Hypothalamus (tissue), 51 donors: ENCODE measurements at places on chromosomes 3 and 15.

GRCh38 chr3:148211725-148212124 is 486.0 kb upstream of the AGTR1 start:
- DNase-seq, result no peak

- no peak for DNase-seq
Observed at GRCh38 chr3:138325990-138326389, 3.7 kb downstream of the NME9 start.

DNA sequence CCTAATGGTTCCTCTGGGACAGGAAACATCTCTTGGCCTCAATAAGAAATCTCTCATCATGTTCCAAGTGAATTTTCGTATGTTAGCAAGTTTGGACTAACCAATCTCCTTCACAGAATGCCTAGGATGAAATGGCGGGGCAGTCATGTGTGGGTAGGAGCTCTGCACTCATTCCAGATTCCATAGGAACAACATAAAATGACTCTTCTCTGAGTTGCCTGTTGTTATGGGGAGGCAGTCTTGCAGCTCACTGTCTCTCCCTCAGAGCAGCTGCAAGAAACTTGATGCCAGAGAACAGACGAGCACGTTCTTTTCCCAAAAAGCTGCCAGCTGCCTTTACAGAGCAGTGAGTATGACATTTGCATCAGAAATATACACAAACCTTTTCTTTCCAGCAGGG is 34.1 kb downstream of the SPATA12 start:
- no peak for DNase-seq

GRCh38 chr3:101828276-101828675 is 21.0 kb upstream of the NFKBIZ start:
- DNase-seq, result no peak

- DNase-seq, result peak; percentile 81
Observed at GRCh38 chr15:68599560-68600071, 20.8 kb downstream of the CORO2B start.

DNA sequence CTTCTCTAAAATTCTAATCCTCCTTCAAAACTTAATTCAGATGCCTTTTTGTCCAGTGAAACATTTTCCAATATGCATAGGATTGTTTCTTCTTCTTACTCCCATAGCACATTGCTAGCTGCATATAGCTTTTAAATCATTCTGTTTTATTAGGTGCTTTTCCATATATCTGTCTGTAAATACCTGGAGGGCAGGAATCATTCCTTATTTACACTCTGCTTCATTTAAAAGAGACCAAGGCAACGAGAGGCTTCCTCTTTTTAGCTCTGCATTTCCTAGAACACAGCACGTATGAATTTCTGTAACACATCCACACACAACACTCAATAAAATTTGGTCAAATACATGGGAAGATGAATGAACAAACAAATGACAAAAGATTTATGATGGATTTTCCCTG is 43.5 kb upstream of the KPNA4 start:
- no peak for DNase-seq

- no peak for DNase-seq
Observed at GRCh38 chr3:48398701-48399386, 26.8 kb downstream of the FBXW12 start.

GRCh38 chr3:67402873-67403272 is 251.5 kb downstream of the SUCLG2 start:
- DNase-seq, result no peak

DNA sequence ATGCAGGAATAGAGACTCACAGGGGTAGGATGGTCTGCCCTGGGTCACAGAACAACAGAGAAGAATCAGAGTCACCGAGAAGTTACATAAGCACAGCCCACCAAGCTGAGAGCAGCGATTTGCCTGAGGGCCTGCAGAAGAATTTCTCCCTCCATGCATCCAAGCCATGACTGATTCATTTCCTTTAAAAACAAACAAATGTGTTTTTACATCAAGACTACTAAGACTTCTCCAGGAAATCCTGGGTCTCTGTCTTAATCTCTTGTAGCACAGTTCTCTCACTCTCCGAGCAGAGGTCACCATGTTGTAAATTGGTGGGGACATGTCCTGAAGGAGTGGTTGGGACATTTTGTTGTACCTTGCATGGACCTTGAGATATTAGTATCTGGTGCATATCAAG is 159.8 kb downstream of the THSD4 start:
- DNase-seq, result no peak

GRCh38 chr3:107512108-107512507 is 10.7 kb upstream of the BBX start:
- DNase-seq, result no peak

DNA sequence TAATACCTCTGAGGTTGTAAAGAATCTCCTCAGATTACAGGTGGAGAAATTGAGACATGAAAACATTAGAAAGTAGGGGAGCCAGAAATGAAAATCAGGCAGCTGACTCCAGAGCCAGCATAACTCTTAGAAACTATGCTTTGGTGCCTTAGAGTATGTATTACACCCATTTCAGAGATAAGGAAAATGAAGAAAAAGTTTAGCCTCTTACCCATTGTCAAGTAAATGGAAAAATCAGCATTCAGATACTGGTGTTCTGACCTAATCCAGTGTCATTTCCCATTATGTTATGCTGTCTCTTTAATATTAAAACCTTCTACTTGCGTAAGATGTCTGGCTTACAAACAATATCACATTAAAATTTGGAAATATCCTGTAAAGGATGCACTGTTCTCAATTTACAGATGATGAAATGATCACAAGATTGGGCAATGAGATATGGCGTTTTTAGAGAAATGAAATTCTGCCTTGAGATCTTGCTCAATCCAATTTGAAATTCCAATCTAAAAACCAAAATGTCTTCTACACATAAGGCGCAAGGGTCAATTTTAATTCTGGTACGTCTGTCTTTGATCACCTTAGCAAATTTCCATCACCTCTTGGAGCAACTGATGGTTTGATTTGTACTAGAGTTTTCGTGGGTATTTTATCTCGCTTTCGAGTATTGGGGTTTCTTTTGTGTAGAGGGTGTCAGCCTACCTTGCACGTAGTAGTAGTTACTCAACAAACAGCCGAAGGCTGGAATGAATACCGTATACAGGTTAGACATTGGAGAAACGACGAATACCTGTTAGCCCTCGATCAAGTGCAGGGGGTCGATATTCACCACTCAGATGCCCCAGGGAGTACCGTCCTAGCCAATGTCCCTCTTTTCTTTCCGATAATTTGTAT is 902 bp upstream of the ZCWPW2 start:
- DNase-seq, result no peak

DNA sequence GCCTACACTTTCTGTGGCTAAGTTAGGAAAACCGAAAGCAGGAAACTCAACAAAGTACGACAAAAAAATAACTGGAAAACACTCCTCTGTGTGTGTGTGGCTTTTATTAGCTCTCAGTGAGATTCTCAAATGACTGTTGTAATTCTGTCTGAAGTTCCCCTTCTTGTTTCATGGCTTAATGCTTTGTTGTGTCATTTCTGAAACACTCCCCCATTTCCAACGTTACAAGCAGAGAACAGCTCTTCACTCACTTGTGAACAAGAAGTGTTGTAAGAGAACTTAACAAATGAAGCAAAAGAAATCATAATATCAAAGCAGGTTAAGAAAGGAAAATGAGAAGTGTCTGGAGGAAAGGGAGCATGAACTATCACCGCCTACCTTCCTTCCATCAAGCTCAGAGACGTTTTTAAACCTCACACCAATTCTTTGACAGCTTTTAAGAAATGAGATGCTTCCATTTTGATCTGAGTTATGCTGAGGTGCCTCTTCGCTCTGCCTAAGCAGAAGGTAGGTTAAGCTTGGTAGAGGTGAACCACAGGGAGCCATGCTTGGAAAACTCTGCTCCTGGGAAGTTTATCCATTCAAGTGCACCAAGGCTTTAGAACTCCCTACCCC is 12.4 kb upstream of the SEC62 start:
- DNase-seq, result no peak

DNA sequence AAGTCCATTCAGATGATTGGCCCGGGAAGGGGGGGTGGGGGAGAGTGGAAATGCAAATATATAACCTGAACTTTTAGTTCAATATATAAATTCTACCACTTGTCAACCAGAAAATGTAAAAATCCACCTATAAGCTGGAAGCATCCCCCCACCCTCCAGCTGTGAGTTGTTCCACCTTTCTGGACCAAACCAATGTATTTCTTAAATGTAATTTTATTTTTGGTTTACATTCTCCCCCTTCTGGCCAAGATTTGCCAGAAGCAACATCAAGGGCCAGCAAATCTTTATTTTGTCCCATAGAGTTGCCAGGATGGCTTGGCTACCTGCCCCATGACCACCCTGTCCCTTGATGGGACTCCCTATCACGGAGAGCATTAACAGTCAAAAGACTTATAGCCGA is 545.7 kb downstream of the TBL1XR1 start:
- no peak for DNase-seq

- no peak for DNase-seq
Observed at GRCh38 chr3:111311709-111312235, 230.2 kb upstream of the CD96 start.

DNA sequence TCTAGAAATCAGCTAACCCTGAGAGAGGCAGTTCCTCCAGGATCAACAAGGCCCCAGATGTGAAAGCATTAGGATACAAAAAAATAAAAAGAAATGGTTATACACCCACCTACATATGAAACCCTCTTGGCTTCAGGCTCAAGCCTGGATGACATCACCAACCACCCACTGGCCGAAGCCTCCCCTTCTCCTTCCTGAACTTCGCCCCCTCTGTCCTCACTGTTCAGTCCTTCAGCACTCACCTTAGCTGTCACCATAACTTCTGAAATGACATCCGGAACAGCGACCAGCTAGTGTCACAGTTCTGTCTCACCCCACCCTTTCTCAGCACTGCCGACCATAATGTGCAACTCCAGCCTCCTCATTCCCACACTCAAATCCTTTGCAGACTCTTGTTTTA is 98.7 kb downstream of the PLCH1 start:
- no peak for DNase-seq

- no peak for DNase-seq
Observed at GRCh38 chr3:14377838-14378169, 24.6 kb upstream of the SLC6A6 start.

GRCh38 chr3:120554812-120555606 is 41.1 kb upstream of the NDUFB4 start:
- no peak for DNase-seq

DNA sequence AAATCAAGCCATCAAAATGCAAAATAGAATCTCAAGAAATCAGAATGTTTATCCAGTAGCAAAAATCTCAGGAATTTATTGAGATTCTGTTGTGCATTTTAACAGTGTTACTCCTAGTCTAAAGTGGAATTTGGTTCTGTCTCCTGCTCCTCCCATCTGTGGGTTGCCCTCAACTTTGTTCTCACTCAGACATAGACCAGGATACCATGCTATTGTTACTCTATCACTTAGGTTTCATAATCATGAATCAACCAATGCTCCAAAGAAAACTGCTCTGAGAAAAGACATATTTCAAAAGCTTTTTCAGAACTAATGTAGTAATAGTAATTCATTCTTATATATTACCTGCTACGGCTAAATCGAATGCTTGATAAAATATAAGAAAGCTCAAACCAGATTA is 274.7 kb downstream of the RBMS3 start:
- DNase-seq, result no peak

GRCh38 chr3:33821989-33822388 is 23.6 kb downstream of the PDCD6IP start:
- no peak for DNase-seq

DNA sequence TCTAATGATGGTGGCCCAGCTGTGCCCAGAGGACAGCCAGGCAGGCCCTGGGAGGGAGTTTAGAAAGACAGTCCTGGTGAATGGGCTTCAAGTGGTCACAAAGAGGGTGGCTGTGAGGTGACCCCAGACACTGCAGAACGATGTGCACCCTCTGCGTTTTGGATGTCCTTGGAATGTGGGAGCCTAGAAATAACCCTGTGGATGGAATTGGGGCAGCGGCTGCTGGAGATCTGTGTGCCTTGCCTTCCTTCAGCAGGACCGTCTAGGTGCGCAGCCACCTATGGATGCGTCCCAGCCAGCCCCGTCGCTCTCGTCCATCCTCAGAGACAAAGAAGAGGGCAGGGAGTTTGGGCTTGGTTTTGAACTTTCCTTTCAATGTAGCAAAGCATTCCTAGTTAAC is 46.5 kb downstream of the KLHL25 start:
- DNase-seq, result no peak

DNA sequence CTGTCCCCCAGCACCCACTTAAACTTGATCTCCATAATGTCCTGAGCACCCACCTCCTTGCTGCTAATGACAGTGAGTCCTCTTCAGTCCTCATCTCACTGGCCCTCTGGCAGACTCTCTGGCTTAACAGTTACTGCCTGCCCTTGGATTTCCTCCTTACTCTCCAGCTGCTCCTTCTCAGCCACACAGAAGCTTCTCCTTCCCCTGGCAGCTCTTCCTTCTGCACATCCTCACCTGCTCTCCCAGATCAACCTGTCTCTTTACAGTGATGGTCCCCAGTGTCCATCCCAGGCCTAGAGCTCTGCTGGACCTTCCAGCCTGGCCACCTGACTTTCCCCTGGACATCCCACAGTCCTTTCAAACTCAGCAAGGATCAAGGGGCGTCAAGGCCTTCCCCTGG is 47.4 kb upstream of the SMAD3 start:
- DNase-seq, result no peak

GRCh38 chr3:49911611-49912010 is 7.9 kb upstream of the MST1R start:
- no peak for DNase-seq

DNA sequence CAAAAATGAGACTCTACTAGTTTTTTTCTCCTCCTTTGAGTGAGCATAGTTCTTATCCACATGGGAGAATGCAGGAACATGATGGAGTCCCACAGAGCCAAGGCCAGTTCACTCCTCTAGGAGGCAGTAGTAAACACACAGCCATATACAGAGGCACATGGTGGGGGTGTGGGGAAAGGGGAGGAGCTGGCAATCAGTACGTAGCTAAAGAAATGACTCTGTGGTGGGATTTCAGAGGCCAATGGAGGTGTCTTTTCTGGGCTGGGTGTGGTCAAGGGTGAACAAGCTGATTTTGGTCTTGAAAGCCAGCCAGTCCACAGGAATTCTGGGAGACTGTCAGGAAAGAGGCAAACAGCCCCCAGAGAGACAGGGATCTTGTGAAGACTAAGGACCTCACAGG is 6.6 kb upstream of the RAB11A start:
- no peak for DNase-seq
